ENCODE measurements at places on chromosomes 13 and 19.

GRCh38 chr19:970695-971094 is 13.4 kb upstream of the WDR18 start:
- peak; percentile 65 for DNase-seq

DNA sequence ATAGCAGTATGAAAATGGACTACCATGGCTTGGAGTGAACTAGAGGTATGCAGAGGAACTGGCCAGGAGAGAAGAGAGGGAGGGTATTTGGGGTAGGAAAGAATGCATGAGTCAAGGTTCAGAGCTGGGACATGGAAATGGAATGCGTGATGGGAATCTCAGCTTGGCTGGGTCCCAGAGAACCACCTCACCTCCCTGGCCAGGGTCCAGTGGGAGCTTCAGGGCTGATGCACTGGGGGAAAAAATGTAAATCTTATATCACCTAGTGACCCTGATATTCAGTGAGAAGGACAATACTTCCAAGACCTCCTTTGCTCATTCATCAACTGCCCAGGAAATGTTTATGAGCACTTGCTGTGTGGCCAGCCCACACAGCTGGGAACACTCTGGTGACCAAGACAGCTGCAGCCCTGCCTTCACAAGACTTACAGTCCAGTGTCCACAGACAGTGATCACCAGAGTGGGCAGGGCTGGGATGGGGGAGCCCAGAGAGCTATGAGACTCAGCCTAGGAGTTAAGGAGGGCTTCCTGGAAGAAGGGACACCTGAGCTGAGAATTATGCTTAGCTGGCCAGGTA is 12.8 kb downstream of the IGSF23 start:
- peak; percentile 40 for DNase-seq

DNA sequence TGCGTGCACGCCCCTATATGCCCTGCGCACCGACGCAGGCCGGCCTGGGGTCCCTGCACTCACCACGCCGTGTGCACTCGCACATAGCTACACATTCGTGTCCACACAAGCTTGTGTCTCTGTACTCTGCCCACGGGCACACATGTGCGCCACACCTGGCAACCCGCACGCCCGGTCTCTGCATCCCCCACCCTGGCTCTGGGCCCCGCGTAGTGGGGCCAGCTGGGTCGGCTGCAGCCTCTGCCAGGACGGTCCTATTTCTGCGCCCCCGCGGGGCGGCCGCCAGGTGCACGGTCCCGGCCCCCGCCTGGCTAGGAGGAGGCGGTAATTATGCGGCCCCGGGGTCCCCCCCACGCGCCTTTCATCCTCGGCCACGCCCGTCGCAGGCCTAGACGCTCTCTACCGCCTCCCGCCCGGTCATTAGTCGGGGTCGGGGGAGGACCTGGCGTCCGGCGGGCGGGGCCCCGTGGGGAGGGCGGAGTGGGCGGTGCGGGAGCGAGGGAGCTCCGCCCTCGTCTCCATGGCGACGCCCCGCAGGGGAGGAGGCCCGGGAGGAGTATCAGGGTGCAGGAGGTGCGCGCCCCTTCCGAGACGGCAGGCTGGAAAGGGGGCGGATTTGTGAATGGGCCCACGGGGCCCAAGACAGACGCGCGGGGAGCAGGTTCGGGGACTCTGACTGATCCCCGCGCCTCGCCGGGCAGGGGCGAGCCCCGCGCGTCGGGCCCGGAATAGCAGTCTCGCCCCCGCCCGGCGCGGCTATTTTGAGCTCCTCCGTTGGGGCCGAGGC is 2.8 kb upstream of the CIRBP start:
- DNase-seq: peak; percentile 91

DNA sequence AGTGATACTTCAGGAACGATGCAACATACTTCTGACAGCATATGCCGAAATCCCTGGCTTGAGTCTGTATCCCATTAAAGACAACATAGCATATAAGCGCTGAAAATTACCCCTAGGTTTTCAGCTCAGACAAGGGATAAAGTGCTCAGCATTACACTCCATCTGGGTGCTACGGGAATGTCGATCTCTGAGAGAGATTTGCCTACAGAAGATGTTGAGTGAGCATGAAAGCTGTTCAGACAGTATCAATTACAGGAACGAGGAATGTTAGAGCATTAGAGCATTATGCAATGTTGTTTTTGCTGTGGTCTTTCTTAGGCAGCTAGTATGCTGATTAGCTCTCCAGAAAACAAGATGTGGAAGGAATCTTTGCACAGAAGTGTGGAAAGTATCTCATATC is 484.5 kb downstream of the LIG4 start:
- DNase-seq: no peak

GRCh38 chr13:111962431-111962891 is 104.5 kb upstream of the SOX1 start:
- no peak for DNase-seq

- no peak for DNase-seq
Measured at GRCh38 chr19:1163934-1164683, 10.0 kb downstream of the SBNO2 start.

- DNase-seq: peak; percentile 44
Measured at GRCh38 chr13:47480951-47481350, 520.1 kb downstream of the SUCLA2 start.

DNA sequence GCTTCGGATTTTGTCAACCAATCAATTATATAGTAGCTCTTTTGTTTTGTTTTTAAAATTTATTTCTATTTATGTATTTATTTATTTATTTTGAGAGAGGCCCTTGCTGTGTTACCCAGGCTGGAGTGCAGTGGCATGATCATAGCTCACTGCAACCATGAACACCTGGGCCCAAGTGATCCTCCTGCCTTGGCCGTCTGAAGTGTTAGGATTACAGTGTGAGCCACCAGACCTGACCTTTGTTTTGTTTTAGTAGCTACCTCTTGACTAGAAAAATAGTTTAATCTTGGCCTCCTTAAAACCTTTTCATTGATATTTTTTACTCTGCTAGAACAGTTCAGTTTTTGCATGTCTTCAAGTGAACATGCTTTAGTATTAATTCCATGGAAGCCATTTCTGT is 15.1 kb downstream of the GARRE1 start:
- DNase-seq: no peak

GRCh38 chr13:99391781-99392469 is 84.7 kb upstream of the GPR183 start:
- DNase-seq: no peak

GRCh38 chr19:18150776-18151624 is 2.0 kb upstream of the PIK3R2 start:
- no peak for DNase-seq

GRCh38 chr13:49497272-49497671 is 1.5 kb downstream of the PHF11 start:
- DNase-seq: no peak

DNA sequence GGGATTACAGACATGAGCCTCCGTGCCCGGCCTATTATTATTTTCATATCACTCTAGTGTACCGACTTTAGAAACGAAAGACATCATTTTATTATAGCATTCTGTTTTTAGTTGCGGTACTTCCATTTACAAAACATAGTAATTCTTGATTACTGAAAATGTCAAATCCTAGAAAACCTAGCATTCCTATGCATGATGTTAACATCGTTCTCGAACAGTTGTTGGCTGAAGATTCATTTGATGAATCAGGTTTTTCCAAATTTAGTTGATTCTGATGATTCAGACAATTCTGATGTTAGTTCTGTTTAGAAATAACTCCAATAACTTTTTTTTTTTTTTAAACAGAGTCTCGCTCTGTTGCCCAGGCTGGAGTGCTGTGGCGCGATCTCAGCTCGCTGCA is 11.5 kb upstream of the MTRF1 start:
- no peak for DNase-seq

GRCh38 chr13:85140192-85140591 is 659.0 kb downstream of the SLITRK6 start:
- DNase-seq: peak; percentile 32

GRCh38 chr19:52171321-52172169 is at the start of gene ZNF836:
Gene ZNF836 (minus strand): TSS chr19:52171621. CDS start chr19:52168072, 3,549 bp downstream.
- DNase-seq: peak; percentile 87

DNA sequence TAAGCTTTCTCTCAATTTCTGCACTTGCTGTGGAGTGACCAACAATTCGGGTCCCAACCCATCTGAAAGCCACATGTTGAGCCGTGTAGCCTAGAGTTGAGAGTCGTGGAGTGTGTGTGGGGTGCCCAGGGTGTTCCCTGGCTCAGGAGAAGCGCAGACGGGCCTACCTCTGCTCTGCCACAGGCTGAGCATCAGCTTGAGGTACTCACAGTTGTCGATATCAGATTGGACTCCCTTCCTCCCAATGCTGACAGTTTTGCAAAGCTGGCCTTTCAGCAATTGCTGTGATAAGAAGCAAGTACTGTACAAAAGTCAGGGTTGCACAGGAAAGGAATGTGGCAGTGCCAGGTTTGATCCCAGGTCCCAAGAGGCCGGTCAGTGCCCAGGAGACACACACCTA is 133.4 kb upstream of the SPACA7 start:
- DNase-seq: no peak

GRCh38 chr13:68304286-68304893 is 1074.3 kb upstream of the PCDH9 start:
- DNase-seq: peak; percentile 38

DNA sequence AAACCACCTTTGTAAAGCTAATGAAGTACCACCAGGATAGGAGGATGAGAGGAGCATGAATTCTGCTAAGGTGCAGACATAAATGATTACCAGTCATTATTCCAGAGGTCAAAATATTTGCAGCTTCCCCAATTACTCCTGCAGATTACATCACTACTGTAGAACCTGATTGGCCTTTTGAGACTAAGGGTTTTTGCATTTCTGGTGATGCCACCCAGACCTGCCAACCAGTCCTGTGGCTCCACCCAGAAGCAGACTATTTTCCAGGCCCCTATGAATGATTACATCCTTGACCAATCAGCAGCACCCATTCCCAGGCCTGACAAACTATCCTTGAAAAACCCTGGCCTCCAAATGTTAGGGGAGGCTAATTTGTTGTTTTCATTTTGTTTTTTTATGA is 11.2 kb upstream of the KCNC3 start:
- no peak for DNase-seq

DNA sequence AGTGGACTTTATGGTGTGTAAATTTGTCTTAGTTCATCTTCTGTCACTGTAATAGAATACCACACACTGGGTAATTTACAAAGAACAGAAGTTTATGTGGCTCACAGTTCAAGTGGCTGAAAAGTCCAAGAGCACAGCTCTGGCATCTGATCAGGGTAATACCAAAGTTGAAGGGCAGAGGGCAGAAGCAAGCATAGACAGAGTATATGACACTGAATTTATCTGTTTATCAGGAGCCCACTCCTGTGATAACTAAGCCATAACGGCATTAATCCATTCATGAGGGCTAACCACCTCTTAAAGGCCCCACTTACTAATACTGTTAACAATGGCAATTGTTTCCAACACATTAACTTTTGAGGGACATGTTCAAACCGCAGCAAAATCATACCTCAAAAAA is 4.0 kb upstream of the RFXAP start:
- peak; percentile 46 for DNase-seq

DNA sequence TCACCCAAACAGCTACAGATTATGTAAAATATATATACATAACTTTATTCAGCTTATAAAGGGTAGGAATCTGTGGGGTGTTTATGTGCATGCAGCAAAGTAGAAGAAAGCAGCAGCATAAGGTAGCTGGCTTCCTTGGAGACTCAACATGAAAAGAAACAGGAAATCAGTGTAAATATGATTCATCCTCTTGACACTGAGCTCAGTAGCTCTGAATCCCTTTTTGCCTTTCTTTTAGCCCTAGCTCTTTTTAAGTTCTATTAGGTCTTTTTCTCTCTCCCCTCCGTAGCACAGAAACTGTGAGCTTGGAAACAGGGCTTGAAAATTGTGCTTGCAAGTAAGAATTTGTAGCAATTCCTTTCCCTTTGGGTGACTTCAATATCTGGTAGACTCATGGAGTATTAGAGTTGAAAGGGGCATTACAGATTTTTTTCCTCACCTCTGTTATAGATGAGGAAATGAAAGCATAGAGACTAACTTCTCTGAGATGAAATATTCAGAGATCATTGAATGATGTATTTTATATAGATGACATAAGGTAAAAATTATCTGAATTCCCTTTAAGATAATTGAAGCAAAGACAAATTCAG is 314.4 kb downstream of the PCDH9 start:
- no peak for DNase-seq
